ENCODE measurements at places on chromosomes 1 and 21.

GRCh38 chr1:69585666-69586065 is 17.9 kb downstream of the LRRC7 start:
- DNase-seq, result no peak

DNA sequence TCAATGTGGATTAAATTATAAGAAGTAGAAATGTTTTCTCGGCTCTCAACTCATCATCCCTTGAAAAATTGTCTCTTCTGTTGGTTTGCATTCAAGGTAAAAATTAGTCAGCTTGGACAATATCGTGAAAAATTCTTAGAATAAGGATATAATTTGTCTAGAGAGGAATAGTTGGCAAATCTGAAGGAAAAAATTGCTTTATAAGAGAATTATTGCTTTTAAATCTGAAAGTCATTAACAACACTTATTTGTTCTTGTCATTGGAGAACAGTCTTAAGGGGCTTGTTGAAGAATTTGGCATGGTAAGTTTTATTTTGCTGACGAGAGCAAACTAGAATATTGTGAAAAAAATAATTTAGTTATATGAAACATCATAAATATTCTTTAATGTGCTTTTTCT is 26.4 kb downstream of the ANGPTL1 start:
- DNase-seq, result no peak

DNA sequence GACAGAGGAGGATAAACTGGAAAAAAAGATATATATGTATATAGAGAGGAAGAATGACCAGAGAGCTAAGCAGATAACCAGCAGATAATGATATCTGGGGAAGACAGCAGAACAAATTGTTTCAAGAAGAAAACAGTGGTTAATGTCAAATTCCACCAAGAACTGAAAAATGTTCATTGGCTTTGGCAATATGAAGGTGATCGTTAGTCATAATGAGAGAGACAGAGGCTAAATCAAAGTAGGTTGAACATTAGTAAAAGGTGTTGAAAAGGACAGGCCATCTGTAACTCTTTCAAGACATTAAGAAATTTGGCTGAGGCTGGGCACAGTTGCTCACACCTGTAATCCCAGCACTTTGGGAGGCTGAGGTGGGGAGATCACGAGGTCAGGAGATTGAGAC is 25.3 kb upstream of the CR2 start:
- DNase-seq, result no peak

- DNase-seq, result no peak
Measured at GRCh38 chr1:99851850-99852454, 1.8 kb downstream of the AGL start.

GRCh38 chr1:197444755-197445154 is 176.7 kb downstream of the CRB1 start:
- DNase-seq, result no peak

GRCh38 chr1:104132382-104132973 is 382.8 kb downstream of the AMY1C start:
- DNase-seq, result peak; percentile 75

DNA sequence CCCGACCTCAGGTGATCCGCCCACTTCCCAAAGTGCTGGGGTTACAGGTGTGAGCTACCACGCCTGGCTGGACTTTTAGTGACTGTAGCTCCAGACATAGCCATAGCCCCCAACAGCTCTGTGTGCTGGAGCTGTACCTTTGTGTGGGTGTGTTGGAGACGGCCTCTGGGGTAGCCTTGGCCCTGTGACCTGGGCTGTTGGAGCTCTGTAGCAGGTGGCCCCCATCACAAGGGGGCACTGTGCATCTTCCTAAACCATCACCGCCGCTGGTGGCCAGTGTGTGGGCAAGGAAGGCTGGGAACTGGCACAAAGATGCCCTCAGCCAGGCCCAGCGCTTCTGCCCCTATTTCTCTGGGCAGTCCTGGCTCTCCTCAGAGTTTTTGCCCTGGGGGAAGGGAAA is 38.4 kb upstream of the FOXO6 start:
- DNase-seq, result peak; percentile 85

- no peak for DNase-seq
Measured at GRCh38 chr1:148372731-148373130, 110.4 kb downstream of the PPIAL4G start.

GRCh38 chr21:22900490-22900889 is 1902.3 kb downstream of the NCAM2 start:
- DNase-seq, result no peak

DNA sequence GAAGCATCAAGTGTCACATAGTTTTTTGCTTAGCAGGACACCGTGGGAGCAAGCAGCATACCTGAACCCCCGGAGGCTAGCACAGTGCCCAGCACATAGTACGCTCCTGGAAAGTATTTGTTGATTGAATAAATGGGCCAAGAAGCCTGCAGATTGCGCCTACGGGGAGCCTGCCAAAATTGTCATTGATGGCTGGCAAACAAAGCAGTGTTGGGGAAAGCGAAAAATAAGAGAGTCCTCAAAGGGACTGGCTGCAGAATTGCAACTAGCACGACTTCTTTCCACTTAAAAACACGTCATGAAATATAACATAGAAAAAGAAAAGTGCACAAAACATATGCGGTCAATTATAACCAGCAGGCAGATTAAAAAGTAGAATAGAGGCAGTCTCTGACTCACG is 125.2 kb upstream of the GALNT2 start:
- DNase-seq, result no peak

- DNase-seq, result peak; percentile 24
Measured at GRCh38 chr1:94322696-94323095, 85.3 kb upstream of the ARHGAP29 start.

- DNase-seq, result no peak
Measured at GRCh38 chr1:203380420-203381150, 29.7 kb upstream of the FMOD start.

DNA sequence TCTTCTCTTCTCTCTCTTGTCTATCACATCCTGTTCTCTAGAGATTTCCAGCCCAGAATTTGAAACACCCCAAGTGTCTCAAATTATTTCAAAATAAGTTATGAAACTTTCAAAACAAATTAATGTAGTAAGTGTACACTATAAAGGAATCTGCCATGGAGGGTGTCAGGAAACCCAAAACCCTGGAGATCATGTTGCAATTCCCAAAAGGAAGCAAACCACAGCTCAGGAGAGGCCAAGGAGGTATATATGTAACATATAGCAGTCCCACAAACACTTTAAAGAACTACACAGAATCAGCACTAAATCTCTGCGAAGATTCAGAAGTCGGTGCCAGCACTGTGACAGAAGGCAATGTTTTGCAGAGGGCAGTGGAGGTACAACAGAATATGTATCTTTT is 26.6 kb downstream of the PTPN14 start:
- no peak for DNase-seq

DNA sequence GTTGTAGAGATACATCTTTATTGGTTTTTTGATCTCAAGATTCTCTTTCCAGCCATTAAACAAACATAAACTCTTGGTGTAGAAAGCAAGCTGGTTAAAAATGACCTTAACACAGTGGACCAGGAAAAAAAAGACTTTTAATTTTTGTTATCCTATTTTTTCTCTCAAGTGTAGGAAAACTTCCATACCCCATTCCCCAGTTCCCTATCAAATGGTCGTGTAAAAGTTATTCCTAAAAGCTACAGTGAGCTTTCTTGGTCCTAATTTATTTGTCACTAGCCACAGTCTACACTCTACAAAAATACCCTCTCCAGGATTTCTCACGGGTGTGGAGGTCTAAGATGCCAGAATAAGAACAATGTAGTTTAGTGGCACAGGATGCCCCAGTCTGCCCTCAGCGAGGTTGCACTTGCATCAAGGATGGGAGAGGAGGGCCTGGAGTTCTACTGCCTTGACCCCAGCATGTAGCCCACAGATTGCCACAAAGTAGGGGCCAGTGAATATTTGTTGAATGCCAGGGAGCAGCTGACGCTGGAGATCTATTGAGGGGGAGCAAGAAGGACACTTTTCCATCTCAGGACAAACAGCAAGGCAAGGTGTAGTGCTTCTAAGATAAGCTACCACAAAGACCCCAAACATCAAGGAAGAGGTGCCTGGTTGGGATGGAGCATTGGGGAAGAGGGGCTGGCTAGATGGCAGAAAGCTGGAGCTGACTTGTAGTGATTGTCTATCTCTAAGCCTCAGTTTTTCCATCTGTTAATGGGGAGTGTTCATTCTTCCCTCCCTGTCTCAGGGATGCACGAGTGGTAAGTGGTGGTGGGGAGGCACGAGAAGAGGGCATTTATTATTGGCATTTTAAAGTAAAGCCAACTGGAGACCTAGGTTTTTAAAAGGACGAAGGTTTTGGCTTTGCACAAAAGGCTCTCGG is 1.8 kb downstream of the MYCL start:
- no peak for DNase-seq

GRCh38 chr1:212040629-212041412 is 5.3 kb downstream of the DTL start:
- DNase-seq, result no peak

GRCh38 chr1:159598196-159598595 is 10.6 kb downstream of the APCS start:
- DNase-seq, result peak; percentile 51

DNA sequence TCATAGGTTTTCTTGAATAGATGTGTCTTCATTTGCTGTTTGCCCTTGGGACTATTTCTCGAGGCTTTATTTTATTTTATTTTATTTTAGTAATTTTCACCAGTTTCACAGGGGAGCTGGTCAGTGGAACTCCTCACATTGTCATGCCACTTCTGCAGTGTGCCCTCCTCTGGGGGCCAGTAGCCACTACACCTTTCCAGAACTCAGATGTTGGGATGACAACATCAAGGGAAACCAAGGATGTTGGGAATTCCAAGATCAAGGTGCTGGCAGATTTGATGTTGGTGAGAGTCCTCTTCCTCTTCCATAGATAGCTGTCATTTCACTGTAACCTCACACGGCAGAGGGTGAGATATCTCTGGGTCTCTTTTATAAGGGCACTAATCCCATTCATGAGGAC is 35.5 kb downstream of the SLC26A9 start:
- DNase-seq, result peak; percentile 75

DNA sequence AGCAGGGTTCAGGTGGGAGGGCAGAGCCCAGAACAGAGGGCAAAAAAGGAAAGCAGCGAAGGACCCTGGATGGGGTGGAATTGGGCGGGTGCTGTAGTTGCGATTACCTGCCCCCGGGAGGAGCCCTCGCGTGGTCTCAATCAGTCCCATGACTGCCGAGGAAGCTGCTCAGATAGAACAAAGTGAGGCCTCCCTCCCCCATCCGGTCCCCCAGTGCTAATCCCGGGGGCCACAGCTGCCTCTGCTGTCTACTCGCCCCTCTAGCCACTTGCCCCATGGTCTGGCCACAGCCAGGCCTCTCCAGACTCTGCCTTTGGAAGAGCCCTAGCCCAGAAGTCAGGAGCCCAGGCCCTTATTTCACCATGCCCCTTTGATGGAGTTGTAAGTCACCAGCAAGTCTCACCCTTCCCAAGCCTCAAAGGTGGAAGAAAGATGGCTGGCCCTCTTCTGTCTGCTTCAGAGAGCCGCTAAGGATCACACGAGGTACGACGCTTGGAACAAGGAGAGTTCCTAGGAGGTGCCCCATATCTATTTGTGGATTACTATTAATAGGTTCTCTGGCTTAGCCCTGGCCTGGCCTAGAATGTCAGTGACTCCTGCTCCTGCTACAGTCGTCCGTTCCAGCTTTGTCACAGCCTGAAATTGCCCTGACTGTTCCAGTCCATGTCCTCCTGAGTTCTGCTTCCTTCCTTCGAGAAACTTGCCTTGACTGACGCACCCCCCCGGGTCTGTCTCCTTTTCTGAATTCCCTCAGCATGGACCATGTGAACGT is 16.4 kb downstream of the ECHDC2 start:
- peak; percentile 87 for DNase-seq

- DNase-seq, result no peak
Measured at GRCh38 chr1:10380594-10381275, 18.1 kb upstream of the PGD start.

DNA sequence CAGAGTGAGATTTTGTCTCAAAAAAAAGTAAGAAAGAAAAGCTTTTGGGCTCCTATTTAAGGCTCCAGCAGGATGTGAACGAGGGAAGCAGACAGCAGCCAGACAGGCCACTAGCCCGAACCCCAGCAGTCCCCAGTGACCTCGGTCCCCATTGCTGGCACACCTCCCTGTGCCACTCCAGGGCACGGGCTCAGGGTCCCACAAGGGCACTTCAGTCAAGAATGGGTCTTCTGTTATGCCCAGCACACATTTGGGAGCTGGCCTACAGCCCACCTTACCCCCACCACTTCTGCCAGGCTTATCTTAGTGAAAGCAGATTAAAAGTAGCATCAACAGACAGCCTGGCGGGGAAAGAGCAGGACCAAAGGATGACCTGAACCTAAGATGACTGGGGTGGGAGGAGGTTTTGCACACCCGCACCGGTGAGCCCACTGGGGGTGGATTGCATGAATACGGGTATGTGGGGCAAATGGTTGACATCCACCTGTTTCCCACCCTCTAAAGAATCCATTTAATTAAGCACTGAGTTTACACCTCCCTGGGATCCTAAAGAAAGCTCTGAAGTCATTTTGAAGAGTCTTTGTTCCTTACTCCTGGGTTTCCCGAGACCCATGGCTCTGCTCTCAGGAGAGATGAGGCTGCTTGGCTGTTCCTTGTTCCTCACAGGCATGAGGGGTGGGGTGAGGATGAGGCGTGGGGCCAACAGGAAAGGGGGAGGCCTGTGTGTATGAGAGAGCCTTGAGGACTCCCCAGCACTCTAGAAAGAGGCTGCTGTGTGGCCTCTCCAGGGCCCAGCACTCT is 4.7 kb downstream of the CHI3L1 start:
- no peak for DNase-seq

DNA sequence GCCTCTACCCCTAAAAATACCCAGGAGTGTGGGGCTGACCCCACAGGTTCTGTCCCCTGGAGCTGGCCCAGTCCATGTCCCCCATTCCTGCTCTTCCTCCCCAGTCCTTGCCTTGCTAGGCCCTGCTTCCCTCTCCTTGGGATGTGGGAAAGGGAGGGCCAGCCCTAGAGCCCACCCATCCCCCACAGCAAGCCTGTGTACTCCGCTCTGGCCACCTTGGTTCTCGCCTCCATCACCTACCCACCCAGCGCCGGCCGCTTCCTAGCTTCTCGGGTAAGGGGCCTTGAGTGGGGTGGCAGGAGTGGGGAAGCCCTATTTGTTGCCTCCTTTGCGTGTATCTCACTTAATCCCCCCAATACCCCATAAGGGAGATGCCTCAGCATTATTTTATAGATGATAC is 6.7 kb downstream of the CLCNKB start:
- no peak for DNase-seq

- DNase-seq, result peak; percentile 26
Measured at GRCh38 chr21:44456214-44456914, 1.1 kb downstream of the LRRC3 start.

DNA sequence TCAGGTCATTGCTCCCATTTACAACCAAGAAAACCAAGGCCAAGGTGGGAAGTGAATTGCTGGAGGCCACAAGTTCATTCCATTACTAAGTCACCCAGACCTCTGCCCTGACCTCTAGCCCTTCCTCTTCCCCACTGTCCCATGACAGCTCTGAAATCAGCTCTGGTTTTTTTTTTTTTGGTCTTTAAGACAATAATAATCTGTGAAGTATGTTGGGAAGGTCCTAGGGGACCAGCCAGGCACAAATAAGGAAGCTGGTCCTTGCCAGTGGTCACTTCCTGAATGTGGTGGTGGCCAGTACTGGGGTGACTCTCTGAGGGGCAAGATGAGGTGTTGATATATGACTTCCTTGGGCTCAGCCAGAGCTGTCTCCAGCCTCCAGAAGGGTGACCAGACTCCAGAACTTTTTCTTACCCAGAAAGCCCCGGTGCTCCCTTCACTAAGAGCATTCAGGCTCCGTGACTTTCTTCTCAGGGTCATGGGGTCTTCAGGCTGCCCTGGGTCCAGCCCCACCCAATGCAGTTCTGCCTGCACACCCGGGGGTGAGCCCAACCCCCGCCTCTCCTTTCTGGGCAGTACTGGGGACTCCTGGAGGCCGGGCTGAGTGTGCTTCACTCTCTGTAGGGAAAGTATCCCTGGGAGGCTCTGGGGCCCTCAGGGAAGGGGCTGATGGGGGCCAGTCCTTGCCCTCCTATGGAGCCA is 159.6 kb downstream of the PTPRU start:
- DNase-seq, result no peak
